ENCODE measurements at places on chromosomes 7 and 10.

DNA sequence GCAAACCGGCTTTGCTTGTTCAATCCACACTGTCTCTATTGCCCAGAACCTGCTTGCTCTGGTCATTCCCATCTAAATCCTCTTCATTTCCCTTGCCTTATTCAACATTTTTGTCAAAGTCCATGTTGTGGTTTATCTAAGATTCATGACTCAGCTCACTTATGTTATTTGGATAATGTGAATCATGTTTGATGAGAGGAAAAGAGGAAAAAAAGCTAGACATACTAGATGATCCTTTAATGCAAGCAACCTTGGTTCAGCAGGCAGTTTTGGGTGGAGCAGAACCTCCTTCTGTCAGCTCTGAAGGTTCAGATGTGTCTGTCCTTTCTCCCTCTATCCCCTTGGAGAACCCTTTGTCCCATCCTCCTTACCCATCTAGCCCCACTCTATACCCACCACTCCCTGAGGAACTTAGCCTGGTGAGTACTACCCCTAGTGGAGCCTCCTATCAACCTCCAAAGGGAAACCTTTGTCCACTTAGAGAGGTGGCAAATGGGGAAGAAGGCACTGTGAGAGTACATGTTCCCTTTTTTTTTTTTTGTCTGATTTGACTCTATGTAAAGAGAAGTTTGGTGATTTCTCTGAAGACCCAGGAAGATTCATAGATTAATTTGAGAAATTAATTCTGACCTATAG is 2.1 kb upstream of the SAMD9L start:
- DNase-seq = no peak

- DNase-seq = no peak
Measured at GRCh38 chr10:83685458-83685857, 453.9 kb upstream of the GHITM start.

GRCh38 chr10:78861529-78862327 is 207.0 kb upstream of the ZMIZ1 start:
- no peak for DNase-seq

DNA sequence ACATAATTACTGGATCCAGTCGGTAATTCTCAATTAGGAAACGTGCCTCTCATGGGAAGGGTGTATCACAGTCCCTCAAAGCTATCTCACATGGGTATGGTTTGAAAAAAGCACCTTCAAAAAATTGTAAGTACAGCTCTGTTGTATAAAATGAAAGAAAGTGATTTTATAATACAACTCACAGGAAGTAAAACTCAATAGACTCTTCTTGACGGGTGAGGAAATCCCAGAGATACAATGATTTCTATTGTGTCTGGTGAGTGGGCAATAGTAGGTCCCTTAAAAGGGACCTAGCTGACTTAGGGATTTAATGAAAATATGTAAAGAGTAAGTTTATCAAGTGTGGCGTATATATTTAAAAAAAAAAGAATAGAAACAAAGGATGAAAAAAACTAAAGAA is 27.0 kb downstream of the TASOR2 start:
- DNase-seq = no peak

DNA sequence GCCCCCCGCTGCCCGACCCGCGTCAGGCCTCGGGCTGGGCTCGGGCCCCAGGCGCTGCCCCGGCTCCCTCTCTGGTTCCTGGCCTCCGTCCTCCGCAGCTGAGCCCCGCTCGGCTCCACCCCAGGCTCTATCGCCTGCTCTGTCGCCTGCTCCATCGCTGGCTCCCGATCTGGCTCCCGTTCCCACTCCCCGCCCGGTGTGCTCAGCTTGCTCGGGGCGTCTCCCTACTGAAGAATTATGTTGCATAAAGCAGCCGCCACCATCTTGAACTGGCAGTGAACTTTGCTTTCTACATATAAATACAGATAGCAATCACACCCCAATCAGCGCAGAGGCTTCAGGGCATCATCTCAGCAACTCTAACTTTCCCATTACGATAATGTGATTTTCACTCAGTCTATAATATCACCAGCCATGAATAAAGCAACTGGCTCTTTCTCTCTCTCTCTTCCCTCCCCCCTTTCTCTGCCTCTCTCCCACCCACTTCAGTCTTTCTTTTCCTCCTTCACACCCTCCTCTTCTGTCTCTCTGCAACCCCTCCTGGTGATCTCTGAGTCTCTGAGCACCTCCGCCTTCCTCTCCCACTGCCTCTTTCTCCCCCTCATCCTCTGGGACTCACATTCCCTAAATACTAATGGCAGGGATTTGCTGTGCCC is 43.3 kb upstream of the BTRC start:
- no peak for DNase-seq

GRCh38 chr7:139768249-139768824 is 9.5 kb downstream of the HIPK2 start:
- DNase-seq = no peak

- DNase-seq = no peak
Measured at GRCh38 chr10:63114031-63114814, 18.9 kb upstream of the NRBF2 start.

- DNase-seq = peak; percentile 28
Measured at GRCh38 chr7:78134256-78134655, 335.7 kb downstream of the PHTF2 start.

GRCh38 chr7:129702316-129702715 is 90.8 kb downstream of the NRF1 start:
- no peak for DNase-seq

DNA sequence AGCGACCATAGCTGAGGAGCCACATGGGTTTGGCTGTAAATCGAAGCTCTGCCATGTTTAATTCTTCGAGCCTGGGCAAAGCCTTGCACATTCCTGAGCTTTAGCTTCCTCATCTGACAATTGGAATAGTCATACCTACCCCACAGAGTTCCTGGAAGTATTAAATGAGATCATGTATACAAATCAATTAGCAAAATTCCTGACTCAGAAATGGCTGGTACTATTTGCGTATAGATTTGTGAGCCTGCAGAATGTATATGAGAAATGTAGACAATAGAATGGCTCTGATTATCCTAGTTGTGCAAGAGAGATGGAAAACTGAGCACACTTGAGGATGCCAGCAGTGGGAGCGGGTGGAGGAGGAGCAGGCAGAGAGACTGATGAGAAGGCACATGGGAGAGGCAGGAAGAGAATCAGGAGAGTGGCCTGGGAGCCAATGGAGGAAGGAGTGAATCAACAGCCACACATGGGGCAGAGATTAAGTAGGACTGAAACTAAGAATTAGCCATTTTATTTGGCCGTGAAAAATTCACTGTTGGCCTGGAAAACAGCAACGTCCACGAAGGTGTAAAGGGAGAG is 128.0 kb upstream of the C1GALT1 start:
- no peak for DNase-seq

DNA sequence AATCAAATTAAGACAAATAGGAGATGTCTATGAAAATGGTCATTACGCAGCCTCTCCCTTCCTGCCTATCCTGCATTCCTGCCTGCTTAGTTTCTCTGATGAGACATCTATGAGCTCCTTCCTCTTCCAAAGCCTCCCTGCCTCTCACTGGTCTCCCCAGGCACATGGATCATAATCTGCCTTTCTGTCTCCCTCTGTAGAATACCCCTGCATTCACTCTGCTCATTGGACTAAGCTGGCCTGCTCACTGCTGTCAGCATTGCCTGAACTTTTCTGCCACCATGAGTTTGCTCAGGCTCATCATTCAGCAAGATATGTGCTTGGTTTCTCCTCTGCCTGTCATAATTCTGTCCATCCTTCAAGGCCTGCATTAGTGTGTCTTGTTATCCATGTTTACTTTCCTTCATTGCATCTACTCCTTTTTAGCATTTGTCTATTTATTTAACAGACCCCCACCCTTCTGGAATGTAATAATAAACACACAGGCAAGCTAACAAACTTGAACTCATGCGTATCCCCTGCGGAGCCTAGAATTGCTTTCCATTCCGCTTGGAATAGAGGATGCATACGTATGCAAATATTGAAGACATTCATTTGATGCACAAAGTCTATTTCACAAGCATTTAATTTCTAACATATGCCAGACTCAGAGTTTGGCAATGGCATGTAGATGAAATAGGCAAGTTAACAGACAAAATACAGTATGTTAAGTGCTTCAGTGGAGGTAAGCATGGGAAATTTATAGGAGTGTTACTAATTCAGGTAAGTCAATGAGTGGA is 88.3 kb downstream of the PTPRZ1 start:
- no peak for DNase-seq

DNA sequence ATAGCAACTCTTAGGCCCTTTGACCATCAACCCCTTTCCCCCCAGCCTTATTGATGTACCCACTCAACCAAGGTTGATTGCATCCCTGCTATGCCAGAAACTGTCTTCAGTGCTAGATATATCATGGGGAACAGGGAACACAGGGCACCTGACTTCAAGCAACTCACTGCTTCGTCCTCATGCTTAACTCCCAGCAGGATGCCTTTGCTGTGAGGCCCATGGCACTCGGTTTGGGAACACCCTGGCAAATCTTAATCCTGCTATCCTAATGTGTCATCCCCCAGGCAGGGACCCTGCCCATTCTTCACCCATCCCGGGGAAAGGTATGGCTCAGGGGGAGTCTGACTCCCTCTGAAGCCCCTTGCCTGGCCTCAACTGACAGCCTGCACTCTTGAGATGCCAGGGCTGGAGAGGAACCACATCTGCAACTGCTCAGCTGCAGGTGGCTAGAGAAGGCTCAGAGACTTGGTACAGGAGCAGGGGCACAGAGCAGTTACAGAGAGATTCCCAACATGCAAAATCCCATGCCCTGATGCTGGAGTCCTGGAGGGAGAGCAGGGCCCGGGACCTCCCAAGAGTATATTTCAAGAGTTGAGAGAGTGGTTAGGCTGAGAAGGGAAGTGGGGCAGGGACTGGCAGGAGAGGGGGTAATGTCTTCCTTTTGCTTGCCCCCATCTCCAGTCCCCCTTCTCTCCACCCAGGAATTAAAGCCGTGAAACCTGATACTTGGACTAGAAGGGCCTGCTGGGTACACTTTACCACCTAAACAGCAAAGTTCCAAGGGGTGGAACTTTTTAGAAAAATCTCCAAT is 2.4 kb upstream of the UNC5B start:
- no peak for DNase-seq

GRCh38 chr7:2800931-2801688 is 43.0 kb downstream of the GNA12 start:
- no peak for DNase-seq

DNA sequence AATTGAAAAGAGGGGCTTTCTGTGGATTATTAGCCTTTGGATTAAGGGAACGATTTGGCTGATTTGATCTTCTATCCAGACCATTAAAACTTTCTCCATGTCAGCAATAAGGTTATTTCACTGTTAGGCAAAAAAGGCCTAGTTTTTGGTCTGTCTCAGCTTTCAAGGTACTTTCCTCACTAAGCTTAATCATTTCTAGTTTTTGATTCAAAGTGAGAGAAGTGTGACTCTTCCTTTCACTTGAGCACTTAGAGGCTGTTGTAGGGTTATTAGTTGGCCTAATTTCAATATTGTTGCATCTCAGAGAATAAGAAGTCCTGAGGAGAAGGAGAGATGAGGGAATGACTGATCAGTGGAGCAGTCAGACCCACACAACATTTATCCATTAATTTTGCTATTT is 596.0 kb upstream of the TPK1 start:
- no peak for DNase-seq

DNA sequence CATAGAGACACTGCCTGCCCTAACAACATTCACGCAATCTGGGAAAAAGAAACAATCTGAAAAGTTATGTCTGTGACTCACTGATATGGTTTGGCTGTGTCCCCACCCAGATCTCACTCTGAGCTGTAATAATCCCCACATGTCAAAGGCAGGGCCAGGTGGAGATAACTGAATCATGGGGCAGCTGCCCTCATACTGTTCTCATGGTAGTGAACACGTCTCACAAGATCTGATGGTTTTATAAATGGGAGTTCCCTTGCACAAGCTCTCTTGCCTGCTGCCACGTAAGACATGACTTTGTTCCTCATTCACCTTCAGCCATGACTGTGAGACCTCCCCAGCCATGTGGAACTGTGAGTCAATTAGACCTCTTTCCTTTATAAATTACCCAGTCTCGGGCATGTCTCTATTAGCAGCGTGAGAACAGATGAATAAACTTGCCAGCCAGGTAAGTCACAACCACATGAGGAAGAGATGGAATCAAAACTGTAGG is 341.5 kb upstream of the AOAH start:
- DNase-seq = no peak

DNA sequence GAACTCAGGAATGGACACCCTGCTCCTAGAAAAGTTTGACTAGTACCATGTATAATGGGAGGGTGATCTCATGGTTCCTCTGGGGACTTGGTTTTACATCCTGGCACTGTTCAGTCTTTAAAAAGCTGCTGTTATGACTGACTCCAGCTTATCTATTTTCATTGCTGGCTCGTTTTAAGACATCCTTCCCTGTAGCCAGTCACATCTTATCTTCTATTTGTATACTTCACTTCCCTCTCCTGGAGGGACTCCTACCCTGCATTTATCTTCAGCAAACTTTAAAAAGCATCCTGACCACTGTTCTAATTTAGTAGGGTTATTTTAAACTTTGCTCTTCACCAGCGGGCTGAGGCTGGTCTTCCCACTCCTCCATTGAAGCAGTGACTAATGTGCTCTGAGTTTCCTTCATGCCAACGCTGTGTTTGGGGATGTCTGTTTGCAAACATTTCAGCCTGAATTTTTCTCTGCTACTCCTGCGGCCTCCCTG is 72.9 kb upstream of the ARMC3 start:
- DNase-seq = no peak

GRCh38 chr10:102152545-102152890 is 329 bp downstream of the NOLC1 start:
- DNase-seq = no peak

GRCh38 chr10:124062390-124062789 is 31.0 kb downstream of the CHST15 start:
- no peak for DNase-seq

DNA sequence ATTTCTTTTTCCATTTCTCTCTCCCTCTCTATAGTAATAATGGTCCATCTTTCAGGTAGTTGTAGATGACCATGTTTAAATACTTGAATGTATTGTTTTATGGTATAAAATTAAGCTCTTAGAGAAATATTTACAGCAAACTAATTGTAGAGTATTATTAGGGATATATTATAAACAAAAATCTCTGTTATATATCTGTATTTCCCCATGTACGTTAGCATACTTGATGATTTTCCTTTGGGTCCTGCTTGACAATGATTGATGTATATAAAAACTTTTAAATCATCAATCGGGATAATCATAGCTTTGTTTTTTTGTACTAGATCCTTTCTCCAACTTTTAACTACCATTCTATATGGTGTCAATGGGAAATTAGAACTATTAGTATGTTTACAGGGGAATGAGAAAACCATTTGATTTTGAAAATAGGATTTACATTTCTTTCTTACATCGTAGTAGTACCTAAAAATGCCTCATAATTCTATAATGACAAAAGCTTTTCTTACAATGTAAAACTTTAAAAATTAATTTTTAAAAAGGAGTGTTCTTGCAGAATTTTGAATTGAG is 117.5 kb upstream of the CDK13 start:
- DNase-seq = no peak

Data from NCI-H1930 (cell line).